ENCODE measurements at places on chromosomes 3 and 15.

DNA sequence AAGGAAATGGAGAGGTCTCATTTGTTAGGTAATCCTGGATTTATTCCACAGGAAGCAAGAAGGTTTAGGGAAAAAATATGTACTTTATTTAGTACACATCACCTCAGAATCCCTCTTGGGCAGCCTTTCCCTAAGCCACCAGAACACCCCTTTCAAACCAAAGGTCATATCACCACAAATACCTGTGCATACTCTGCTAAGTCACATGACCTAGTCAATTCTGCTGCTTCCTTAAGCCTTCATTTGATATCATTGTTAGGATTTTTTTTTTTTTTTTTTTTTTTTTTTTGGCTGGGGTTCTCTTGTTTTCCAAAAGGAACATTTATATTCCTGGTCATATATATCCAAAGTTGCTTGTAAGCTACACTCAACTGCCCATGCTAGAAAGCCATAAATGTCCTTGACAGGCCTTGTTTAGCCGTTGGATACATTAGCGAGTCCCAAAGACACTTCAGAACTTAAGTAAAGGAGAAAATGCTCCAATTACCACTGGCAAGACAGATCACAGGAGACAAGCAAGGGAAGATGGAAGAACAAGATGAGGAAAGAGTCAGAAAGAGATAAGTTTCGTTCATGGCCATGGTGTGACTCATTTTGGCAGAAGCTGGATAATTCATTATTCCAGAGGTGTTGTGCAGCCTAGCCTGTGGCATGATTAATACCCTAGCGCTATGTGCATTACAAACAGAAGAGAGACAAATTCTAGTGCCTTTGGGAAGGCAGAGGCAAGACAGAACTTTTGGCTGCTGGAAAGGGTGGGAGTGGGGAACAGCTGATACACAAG, 155.6 kb upstream of the SLC2A2 start:
- DNase-seq: no peak

GRCh38 chr15:81595752-81596151, 221.7 kb upstream of the TMC3 start:
- no peak for DNase-seq

DNA sequence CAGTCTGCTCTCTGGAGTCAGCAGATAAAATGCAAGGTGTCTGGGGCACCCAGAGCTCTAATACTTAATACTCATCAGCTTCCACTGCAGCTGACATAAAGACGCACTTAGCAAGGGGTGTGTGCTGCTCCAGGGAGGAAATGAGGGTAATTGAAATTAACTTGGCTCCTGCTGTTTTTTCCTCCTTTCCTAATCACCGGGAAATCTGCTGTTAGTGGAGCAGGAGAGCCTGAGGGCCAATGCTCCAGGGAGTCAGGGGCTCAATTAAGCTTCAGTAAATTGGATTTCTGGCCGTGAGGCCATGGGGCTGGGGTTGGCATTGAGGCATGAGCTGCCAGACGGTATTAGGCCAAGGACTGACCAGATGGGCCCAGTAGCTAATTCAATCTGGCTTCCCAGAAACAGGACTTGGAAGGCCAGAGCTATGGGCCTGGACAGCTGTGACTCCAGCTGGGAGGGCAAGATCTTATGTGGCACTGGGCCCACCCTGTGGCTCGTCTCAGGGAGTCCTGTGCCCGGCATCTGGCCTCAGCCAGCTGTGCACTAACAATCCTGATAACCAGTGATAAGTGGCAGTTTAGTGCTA, 30.7 kb upstream of the CHRNB4 start:
- DNase-seq: no peak

DNA sequence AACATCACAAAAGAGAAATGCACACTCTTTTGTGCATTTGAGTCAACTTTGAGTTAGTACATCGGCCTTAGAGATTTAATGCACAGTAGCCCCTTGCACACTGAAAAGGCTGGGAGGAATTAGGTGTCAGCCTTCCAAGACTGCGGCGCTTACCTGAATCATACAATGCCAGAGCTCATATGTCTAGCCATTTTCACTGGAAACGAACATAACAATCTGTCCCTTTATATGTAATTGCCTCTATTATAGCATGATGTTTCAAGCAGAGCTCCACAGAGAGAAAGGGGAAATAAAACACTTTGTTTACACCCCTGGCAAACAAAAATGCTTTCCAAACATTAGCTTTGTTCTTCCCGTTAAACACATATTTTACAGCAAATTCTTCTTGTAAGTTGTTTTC, 315.7 kb upstream of the SLCO3A1 start:
- DNase-seq: no peak

- no peak for DNase-seq
Observed at GRCh38 chr3:99666201-99666600, 27.8 kb downstream of the COL8A1 start.

GRCh38 chr15:42133886-42134502, 22.4 kb downstream of the PLA2G4F start:
- DNase-seq: peak; percentile 54

DNA sequence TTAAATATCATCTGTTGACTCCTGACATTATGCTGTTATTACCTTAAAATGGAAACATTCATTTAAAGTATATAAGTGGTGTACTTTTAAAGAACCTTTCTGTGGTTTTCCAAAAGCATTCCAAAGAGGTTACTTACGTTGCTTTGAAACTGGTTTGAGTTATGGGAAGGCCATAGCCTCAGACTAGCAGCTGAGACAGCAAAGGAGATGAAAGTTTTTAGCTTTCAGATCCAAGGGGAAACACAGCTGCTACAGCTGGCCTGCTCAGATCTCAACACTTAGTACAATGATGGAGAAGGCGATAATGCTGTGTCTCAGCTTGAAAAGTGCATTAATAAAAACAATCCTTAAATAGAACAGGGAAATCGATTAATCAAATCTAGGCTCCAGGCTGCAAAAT, 921.1 kb downstream of the ROBO1 start:
- DNase-seq: peak; percentile 5

DNA sequence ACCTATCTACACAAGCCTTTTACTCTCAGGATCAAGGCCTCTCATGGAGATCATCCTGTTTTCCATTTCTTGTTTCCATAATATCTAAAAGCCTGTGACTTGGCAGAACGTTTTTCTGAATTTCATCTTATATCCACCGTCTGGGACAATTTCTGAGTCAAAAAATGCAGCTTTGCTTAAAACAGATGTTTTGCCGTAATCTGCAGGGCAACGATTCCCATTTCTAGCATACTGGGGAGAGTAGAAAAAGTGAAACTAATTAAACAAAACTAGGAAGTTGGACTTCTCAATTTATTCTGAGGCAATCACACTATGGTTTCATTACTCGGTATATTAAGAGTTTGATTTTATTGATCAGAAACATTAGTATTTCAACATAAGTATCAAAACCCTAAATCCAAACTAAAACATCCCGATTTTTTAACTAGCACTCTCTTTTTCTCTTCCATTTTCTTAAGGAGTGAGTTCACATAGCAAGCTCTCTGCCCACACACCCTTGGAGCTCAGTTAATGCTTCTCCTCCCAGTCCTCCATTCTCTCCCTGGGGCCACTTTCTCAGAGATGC, 33.6 kb downstream of the SPATA12 start:
- no peak for DNase-seq

GRCh38 chr3:112364291-112364690, 31.3 kb downstream of the CD200 start:
- DNase-seq: no peak

DNA sequence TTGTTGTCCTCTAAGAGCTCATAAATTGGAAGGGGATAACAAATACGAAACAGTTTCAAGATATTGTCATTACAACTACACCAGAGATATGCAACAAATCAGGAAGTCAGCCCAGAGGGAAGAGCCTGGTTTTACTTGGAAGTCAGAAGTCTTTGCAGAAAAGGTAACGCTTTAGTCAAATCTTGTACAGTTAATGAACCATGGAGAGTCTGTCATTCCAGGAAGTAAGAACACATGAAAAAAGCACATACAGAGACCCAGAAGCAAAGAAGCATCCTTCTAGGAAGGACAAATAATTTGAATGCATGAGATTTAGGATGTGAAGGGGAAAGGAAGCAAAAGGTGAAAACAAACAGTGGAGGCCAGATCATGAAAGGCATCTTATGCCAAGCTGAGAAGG, 19.6 kb downstream of the DYNC1LI1 start:
- DNase-seq: no peak

DNA sequence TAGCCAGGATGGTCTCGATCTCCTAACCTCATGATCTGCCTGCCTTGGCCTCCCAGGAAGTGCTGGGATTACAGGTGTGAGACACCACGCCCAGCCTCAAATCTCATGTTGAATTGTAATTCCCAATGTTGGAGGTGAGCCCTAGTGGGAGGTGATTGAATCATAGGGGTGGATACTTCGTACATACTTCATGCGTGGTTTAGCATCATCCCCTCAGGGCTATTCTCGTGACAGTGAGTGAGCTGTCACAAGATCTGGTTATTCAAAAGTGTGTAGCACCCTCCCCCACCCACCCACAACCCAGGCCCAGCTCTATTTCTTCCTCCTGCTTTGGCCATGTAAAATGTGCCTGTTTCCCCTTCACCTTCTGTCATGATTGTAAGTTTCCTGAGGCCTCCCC, 236.9 kb upstream of the IL12A start:
- DNase-seq: no peak

- no peak for DNase-seq
Observed at GRCh38 chr3:76078101-76078500, 292.8 kb upstream of the ZNF717 start.

DNA sequence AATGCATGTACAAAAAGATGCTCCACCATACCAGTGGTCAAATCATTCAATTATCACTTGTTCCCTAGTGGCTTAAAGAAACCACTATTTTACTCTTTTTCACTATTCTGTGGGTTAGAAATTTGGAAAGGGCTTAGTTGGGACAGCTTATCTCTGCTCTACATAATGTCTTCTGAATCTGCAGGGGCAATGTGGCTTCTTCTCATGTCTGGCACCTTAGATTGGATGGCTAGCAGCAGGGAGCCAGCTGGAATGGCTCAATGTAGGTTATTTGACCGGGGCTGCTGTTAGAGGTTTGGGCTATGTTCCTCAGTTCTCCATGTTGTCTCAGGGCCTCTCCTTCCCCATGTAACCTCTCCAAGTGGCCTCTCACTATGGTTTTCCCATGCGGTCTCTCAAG, 57.5 kb upstream of the EPHB1 start:
- DNase-seq: no peak

- DNase-seq: peak; percentile 70
Observed at GRCh38 chr15:59329570-59330350, 42.9 kb downstream of the MYO1E start.

GRCh38 chr3:23590424-23591273, 215.1 kb upstream of the UBE2E1 start:
- no peak for DNase-seq

- DNase-seq: no peak
Observed at GRCh38 chr15:27238209-27238608, 267.2 kb downstream of the GABRG3 start.

DNA sequence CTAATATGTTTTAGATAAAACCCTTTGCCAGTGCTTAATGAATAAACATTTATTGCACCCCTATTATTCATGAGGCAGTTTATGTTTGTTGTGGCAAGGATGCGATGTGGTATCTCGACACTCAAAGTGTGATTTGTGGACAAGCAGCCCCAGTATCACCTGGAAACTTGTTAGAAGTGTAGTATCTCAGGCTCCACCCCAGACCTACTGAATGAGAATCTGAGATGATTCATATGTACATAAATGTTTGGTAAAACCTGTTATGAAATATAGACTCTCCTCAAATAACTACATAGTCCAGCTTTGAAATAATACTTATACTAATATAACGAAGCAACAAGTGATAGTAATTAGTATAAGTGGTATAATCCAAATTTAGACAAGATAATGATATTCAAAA, 914.8 kb downstream of the TUSC7 start:
- DNase-seq: no peak

GRCh38 chr3:82641701-82642100, 880.3 kb upstream of the GBE1 start:
- DNase-seq: no peak

GRCh38 chr3:183331498-183331897, 78.4 kb downstream of the B3GNT5 start:
- DNase-seq: no peak

- DNase-seq: no peak
Observed at GRCh38 chr3:195769551-195769950, 42.2 kb downstream of the MUC4 start.

GRCh38 chr15:25596644-25597562, 158.1 kb upstream of the UBE3A start:
- peak; percentile 22 for DNase-seq

- DNase-seq: no peak
Observed at GRCh38 chr3:25009665-25010064, 418.4 kb upstream of the RARB start.

GRCh38 chr3:87792534-87793336, 266.1 kb downstream of the CGGBP1 start:
- no peak for DNase-seq

DNA sequence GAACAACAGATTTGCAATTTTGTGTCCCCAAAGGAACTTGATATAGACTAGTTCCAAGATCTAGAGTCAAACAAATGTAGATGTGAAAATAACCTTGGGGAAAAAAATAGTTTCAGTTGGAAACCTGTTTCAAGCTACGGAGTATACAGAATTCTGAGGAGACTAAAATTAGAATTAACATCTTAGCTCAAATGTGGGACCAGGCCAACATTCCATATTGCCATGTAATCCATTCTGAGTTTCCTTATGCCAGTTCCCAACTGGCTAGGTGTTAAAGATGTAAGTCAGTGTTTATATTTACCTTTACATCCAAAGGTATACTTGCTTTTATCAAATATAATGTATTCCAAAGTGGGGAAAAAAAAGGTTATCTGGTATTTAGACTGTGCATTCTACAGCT, 76.3 kb downstream of the UBE3A start:
- DNase-seq: no peak

GRCh38 chr15:78739996-78740903, 71.0 kb downstream of the ADAMTS7 start:
- DNase-seq: no peak

- no peak for DNase-seq
Observed at GRCh38 chr3:108122276-108122675, 31.4 kb upstream of the CD47 start.

DNA sequence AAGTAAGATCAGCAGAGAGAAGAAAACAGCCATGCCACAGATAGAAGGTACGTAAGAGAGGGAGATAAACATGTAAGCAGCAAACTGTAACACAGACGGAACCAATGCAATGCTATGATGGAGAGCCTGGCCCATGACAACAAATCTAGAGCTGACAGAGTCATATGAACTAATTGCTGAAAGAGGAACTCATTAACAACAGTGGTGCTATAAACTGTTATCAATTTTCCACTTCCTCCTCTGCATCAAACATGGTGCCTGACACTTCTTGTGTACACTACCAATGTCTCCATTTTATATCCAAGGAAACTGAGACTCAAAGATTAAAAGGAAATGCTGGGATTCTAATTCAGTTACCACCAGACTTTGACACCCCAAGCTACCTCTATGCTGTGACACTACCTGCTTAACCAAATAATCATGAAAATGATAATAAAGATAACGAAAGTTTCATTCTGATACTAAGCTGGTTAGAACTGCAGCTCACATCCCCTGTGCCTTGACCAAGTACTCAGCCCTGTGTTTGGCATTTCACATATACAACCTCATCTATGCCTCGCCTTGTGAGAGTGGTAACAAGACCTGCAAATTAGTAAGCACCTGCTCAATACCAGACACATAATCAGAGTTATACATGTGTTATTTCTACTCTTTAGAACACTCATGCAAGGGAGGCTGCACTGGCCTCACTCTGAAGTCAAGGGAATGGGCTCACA, 79.3 kb downstream of the ANO10 start:
- no peak for DNase-seq
